Articular chondrocyte of knee joint (primary cell): ENCODE measurements at places on chromosomes 2 and 18. TPM values are rescaled to one million over a fixed set of nuclear protein-coding genes. Genes with fewer than 3 reads are reported as not detected.

Gene IL36RN
- total RNA-seq = not detected in 2 replicates

Gene SLC35F5
- 231 and 273 TPM in 2 replicates for total RNA-seq

Gene ADCYAP1
- total RNA-seq = not detected in 2 replicates

Gene REG3A
- not detected in 2 replicates for total RNA-seq

Gene WIPF1
- total RNA-seq = 40.9 and 45.3 TPM in 2 replicates

Gene GBX2
- total RNA-seq = not detected in 2 replicates

Gene UGT1A4
- total RNA-seq = not detected in 2 replicates

Gene KIF5C
- 0.65 and 0.97 TPM in 2 replicates for total RNA-seq

Gene PPIL3
- total RNA-seq = 47.0 and 64.2 TPM in 2 replicates

Gene DTNA
- total RNA-seq = 1.8 and 3.4 TPM in 2 replicates

Gene ANKRD30BL
- total RNA-seq = not detected in 2 replicates

Gene CD8B2
- total RNA-seq = 0.13 and 0.43 TPM in 2 replicates

Gene RASGRP3
- total RNA-seq = 0.32 and 0.39 TPM in 2 replicates

Gene STK17B
- 130 and 253 TPM in 2 replicates for total RNA-seq

Gene KHK
- 0.26 and 0.65 TPM in 2 replicates for total RNA-seq

Gene ACMSD
- total RNA-seq = not detected in 2 replicates

Gene COQ10B
- total RNA-seq = 47.0 and 49.9 TPM in 2 replicates

Gene CCDC68
- 0.91 and 1.3 TPM in 2 replicates for total RNA-seq

Gene DSC2
- total RNA-seq = 0.97 and 1.3 TPM in 2 replicates

Gene CXCR4
- total RNA-seq = 0.13 and 0.22 TPM in 2 replicates
